ENCODE measurements at places on chromosomes 1 and 21. TPM values are rescaled to one million over a fixed set of nuclear protein-coding genes. Genes with fewer than 3 reads are reported as not detected.

DNA sequence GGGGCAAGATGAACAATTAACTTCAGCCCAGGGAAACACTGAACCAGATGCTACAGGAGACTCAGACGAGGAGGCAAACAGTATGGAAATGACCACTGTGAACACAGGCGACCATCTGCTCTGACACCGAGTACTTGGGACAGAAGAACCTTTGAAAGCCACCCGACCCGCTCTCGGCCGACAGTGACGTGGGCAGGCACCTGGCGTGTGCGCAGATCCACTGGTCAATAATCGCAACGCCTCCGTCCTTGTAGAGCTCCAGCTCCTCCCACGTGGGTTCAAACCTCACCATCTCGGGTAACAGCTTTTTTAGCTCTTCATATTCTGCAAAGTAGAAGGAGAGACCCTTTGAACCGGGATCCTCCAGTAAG lies 20.3 kb downstream of the POFUT2 start:
- DNase-seq: peak; percentile 0

DNA sequence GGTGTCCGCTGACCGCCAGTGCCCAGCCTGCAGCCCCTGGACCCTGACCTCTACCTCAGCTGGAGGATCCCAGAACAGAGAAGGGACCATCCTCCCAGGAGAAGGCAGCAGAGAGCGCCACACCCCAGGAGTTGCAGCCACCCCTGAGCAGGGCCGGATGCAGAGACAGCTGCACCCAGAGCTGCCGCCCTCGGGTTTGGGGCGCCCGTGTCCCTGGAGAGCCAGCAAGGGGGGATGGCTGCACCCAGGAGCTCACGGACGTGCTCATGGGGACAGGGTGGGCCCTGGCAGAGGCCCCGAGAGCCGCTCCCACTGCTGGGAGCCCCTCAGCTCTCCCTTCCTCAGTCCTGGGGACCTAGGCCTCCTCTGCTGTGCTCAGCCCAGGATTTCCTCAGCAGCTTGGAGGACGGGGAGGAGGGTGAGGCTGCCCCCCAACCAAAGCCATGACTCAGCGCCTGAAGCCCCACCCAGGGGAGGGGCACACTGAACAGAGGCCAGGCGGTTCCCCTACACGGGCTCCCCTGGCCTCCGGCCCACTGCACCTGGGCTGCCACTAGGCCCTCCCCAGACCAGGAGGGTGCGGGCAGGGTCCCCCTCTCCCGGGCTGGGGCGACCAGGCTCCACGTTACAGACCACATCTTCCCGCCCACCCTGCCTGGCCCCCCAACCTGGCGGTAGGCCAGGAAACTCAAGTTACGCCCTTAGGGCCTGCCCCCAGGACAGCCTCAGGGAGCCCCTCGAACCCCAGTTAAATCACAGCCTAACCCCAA lies 2.2 kb downstream of the ACAP3 start:
- DNase-seq: peak; percentile 89

DNA sequence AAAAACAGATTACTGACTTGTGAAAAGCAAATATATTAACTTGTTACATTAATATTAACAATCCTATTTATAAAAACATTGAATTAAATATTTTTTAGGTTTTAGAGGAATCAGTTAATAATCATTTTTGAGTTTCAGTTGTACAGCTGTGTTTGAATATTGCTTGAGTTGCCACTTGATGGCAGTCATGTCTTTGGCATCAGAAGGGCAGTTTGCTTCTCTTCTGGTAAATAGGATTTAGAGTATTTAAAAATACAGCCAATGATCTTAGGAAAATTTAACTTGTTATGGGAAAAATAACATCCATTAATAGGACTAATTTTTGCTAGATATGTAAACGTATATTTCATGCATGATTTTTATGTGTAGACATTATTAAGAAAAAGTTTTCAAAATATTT lies 234.1 kb downstream of the NCAM2 start:
- peak; percentile 8 for DNase-seq

The SIK1 gene
- 0.12 TPM for total RNA-seq

Data from Daoy (cell line).